ENCODE measurements at places on chromosomes 6 and 20.

DNA sequence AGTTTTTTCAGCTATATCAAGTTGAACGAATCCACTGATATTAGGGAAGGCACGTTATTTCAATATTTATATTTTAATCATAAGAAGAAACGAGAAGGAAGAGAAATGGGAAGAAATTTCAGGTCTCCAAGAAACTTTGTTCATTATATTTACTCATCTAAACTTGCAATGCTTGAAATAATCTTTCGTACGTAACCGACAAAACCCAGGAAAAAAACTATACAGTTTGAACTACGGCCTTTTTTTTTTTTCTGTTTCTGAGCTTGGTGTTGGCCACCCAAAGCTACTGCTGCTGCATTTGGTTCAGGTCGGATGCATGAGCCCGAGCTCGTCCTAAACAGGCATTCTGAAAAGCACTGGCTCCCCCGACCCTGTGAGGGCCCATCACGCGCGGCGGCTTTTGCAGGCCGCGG is 548 bp downstream of the PERP start:
- no peak for DNase-seq

DNA sequence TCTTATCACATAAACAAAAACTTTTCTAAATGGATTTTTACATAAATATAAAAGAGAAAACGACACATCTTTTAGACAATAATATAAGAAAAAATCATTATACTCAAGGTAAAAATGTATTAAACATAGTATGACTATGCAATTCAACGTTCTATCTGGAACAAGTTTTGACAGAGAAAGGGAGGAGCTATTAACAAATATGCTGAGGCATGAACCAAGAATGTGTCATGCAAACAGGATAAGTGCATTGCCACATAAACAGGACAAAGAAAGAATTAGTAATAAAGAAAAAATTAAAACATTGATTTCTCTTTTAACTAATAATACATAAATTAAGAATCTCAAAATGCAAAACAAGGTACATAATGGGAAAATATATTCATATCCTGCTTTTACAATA is 1353.4 kb upstream of the GJE1 start:
- DNase-seq = no peak

- no peak for DNase-seq
Observed at GRCh38 chr6:3644739-3645012, 106.8 kb downstream of the PXDC1 start.

DNA sequence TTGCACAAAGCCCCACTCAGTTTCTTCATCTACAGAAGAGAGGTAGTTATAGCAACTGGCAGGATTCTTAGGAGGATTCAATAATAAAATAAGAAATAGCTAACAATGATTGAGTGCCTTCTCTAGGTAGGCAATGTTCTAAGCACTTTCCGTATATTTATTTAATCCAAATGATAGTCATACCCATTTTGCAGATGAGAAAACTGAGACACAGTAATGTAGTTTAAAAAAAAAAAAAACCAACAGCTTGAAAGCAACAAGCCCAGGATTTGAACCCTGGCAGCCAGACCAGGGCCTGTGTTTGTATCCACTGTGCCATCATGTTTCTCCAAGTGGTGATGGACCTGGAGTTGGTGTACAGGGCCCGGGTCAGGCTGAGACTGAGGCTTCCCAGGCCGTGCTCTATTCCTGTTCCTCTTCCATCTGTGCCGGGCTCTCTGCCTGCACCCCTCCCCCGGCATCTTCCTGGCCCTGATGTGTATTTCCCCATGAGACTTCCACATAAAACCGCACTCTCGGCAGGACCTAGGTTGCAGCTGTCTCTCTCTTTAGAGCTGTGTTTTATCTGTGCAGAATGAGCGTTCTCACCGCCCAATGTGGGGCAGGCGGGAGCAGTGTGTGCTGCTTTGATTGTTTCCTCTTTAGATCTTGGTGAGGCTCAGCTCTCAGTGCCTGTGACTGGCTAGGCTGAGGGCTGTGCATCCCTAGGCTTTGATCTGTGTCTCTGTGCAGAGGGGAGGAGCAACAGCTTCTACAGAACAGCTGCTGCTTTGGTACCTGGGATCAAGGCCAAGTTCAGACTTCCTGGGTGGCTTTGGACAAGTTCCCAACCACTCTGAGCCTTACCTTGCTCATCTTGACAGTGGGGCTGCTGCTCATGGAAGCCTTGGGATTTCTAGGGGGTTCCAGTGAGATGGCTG is 49.5 kb downstream of the TOX2 start:
- DNase-seq = no peak

DNA sequence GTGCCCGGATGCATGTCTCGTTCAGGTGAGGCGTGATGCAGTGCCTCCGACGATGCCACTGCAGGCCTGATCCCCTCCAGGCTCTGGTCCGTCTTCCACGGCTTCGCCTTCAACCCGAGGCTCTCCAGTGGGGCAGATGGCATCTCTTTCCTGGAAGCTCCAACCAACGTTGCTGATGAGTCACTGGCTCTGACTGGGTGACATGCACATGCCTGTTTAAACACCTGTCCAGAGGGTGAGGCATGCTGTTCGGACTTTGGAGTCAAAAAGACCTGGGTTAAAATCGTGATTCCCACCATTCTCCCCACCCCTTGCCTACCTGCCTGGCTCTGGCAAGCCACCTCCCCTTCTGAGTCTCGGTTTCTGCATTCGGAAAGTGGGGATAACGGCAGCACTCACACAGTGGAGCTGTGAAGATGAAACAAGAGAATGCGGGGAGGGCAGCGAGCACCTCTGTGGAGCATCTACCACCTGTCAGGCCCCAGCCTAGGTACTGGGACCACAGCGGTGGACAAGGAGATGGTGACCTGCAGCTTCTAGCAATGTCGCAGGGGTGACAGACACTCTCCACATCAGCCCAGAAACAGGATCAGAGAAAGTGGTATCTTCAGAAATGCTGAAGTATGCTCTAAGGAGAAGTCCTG is 8.5 kb upstream of the EDN3 start:
- no peak for DNase-seq

DNA sequence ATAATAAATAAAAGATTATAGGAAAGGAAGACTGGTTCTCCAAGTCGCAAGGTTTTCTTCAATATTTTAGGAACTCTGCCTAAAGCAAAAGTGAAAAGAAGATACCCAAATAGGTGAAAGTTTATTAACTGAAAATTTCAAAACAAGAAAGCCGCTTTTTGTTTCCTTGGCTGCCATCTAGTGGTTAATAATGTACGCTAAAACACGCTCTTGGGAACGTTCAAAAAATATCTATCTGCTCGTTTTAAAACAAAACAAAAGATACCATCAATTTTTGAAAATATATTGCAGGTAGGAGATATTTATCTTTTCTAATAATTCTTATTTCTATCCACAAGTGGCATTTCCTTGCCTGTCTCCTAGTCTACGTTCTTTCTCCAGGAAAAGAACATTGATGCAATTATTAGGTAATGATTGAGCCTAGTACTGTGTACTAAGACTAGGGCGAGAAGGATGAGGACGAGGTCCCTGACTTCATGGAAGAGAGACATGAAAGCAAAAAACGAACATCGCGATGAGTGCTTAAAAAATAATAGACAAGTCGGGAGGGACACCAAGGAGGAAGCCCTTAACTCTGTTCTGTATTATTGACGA is 97.2 kb downstream of the SPTLC3 start:
- no peak for DNase-seq

GRCh38 chr20:63035603-63036185 is 28.9 kb upstream of the BHLHE23 start:
- DNase-seq = no peak

DNA sequence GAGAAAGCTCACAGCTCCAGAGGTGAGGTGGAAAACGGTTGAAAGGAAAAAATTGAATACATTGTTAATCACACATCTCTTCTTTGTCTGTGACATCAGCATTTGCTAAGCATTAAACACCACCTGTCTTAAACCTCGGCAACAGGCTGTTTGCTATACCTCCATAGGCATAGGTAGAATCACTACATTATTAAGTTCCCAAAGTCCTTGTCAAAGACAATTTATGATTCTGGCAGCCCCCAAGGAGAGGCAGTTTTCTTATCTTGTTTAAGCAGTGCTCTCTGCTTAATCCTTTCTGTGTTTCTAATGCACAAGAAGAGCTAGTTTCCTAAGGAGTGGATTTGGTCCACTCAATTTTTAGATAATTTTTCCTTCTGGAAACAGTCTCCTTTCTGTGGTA is 249.7 kb downstream of the NKAIN2 start:
- no peak for DNase-seq

DNA sequence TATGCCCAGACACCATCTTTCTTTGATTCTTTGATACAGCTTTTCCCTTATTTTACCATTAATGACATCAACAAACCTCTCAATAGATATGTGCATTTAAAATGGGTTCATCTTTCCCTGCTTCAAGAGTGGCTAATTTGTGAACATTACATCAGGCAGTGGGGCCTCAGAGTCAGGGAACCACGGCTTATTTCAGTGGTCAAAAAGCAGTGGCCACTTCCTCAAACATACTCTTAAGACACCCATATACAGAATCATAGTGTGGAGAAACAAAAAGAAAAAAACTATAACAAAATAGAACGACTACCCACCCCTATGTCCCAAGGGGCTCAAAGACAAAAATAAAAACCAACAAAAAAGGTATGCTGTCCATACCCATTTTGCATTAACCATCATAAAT is 12.9 kb downstream of the SALL4 start:
- DNase-seq = no peak

- DNase-seq = no peak
Observed at GRCh38 chr6:35262596-35262995, 3.1 kb downstream of the ZNF76 start.

DNA sequence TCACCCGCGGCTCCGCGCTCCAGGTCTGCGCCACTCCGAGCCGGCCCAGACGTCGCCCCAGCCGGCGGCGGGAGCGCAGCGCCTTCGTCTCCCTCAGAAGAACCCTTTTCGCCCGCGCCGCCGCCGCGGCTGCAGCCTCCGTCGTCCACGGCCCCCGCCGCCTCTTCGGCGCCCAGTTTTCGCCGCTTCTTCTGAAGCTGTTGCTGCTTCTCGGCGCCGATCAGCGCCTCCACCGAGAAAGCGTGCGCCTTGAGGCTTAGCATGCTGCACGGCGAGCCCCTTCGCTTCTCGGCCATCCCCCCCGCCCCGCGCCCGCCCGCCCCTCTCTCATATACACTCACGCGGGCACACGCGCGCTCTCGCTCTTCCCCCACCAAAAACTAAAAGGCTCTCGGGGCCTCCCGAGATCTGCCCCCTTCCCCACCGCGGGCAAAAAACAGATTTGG is 489 bp downstream of the TBX18 start:
- DNase-seq = no peak

GRCh38 chr20:32236048-32236533 is 28.4 kb downstream of the POFUT1 start:
- DNase-seq = no peak

DNA sequence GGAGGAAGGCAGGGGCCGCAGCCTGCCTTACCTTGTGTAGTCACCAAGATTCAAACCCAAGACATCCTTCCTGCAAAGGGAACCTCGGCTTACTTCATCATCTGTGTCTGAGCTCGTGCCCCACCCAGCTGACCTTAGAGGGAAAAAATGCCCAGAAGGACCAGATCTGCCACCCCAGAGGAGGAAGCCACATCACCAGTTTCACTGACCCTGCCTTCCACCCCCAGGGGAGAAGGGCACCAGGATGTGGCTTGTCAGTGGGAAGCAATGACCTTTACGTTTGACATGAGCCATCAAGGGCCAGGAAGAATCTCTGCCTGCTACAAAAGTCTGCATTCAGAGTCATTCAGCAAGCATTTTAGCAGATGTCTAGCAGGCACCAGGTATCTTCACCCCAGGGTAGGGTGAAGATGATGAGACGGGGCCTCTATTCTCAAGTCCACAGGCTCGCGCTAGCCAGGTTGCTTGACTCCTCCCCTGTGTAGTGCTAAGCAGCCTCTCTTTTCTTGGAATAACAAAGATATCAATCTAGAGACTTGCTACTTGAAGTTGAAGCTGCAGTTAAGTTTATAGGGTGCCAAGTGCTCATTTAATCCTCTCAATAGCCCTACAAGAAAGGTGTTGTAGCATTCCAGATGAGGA is 28.1 kb downstream of the HM13 start:
- DNase-seq = no peak

DNA sequence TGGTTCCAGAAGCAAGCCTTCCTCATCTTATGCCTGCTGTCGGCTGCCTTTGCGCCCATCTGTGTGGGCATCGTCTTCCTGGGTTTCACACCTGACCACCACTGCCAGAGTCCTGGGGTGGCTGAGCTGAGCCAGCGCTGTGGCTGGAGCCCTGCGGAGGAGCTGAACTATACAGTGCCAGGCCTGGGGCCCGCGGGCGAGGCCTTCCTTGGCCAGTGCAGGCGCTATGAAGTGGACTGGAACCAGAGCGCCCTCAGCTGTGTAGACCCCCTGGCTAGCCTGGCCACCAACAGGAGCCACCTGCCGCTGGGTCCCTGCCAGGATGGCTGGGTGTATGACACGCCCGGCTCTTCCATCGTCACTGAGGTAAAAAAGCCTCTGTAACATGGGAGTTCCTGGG is 366 bp downstream of the SLC22A1 start:
- no peak for DNase-seq

DNA sequence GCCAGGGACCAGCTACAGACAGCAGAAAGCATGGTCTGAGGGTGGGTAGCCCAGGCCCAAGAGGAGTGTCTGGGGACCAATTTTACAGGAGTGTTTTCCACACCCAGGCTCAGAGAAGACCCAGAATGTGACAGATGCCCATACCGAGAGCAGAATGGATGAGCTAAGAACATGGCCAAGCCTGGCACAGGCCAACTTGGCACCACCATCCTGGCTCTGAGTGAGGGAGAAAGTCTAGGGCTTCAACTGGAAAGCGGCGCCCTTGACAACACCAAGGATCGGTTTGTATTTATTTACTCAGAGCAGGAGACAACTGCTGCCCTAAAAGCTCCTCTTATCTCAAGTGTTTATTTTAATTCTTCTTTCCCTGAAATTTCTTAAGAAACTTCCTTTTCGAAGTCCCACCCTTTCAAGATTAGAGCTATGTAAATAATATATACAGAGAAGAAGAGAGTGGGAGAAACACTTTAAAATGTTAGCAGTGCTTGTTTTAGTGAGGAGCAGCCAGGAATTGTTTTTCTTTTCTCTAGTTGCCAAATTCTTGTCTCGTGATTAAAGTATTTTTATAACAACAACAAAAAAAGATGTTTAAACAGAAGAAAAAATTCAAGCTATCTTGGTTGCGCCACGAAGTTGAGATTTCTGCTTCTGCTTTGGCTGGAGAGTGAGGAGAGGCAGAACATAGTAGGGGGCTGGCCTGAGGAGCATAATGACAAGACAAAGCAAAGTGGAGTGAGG is 16.2 kb downstream of the TNXB start:
- DNase-seq = no peak

- no peak for DNase-seq
Observed at GRCh38 chr6:7604003-7604402, 14.0 kb downstream of the SNRNP48 start.

- DNase-seq = no peak
Observed at GRCh38 chr6:12769556-12770256, 53.1 kb downstream of the PHACTR1 start.

- DNase-seq = no peak
Observed at GRCh38 chr20:31836853-31837608, 8.4 kb downstream of the FOXS1 start.

DNA sequence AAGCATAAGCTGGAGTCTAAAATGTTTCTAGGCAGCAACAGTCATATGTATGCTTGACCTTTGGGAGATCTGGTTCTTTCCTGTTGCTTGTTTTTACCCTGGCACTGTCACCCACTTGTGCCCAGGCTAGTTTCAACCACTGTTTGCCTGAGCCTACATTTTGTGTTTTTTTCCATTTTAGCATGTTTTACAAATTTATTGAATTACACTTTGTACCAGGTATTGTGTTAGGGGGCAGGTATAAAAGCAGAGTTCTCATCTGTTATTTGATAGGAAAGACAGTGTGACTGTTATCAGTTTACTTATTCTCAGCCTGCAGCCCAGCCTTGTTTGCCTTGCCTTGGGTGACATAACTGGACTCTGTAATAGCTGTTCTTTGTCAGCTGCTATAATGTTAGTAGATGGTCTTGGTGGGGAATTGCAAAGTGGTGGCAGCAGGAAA is 147.0 kb downstream of the CDKAL1 start:
- DNase-seq = no peak
